ENCODE measurements at places on chromosomes 4 and X.

GRCh38 chr4:86946868-86947500, 12.2 kb downstream of the AFF1 start:
- DNase-seq, result no peak

DNA sequence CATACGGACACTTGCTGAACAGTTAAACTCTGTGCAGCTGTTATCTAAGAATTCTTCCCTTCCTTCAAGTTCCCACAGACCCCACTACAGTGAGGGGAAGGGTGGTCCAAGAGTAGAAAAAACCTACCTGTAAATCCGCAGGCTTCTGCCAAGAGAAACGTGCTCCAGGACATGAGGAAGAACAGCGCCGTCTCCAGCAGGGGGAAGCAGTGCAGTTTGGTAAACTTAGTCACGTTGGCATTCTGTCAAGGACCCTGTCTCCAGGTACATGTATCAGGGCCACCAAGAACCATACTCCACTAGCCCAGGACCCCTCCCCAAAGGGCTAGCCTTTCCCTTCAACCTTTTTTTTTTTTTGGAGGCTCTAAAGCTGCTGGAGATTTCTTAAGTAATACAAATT, 79.9 kb downstream of the CHST7 start:
- no peak for DNase-seq

DNA sequence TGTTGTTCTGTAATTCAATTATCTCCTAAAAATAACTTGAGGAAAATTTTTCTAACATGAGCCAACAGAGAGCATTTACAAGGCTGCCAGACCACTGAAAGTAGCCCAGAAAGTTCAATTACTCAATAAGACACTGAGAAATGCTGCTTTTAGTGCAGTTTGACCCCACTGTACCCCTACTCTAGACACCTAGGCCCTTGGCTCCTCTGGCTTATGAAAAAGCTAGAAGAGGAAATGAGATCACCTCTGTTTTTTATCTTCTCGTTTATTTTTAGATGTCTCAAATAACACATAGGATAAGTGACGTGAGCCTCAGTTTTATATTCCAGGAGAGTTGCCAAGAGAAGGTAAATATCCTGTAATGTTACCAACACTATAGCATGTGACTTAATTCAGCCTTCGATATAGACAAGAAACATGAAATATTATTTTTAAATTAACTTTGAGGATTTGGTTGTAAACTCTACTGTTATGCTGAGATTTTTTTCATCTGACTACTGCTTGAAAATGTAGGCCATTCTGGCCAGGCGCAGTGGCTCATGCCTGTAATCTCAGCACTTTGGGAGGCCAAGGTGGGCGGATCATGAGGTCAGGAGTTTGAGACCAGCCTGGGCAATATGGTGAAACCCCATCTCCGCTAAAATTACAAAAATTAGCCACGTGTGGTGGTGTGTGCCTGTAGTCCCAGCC, 24.4 kb downstream of the TNIP3 start:
- DNase-seq, result no peak

- no peak for DNase-seq
Observed at GRCh38 chr4:37146260-37146659, 98.3 kb upstream of the NWD2 start.

DNA sequence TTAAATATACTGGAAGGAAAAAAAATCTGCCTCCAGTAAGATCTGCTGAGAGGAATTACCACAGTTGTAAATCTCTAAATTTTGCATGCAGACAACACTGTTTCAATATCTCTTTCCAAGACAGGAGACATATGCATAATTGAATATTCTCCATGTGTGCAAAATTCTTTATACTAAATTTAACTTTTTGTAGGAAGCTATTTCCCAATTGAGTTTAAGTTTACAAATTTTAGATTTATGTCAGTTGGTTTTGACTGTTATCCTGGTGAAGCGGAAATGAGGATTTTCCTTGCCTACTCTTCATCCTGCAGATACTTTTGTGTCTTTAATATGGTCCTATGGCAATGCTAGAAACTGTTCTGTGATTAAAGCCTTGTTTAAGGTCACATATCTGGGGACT, 1352.9 kb downstream of the FSTL5 start:
- DNase-seq, result no peak

DNA sequence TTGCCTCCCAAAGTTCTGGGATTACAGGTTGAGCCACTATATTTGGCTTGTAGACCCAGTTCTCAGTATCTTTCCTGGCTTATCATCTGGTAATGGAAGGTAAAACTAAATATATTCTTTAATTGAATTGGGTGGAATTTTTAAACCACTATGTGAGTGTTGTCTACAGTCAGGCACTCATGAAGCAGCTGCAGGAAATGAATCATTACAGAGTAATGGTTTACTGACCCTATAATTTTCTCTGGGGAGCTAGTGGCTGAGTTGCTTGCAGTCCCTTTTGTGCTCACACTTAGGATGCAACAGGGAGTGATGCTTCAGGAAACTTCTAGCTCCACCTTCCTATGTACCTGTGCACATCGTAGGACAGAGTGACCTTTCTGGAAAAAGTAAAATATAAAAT, 4.1 kb upstream of the UGT2B7 start:
- no peak for DNase-seq

- no peak for DNase-seq
Observed at GRCh38 chrX:68498044-68498507, 775 bp upstream of the YIPF6 start.

- no peak for DNase-seq
Observed at GRCh38 chrX:120751683-120752082, 121.8 kb upstream of the C1GALT1C1 start.

- no peak for DNase-seq
Observed at GRCh38 chrX:10098270-10098713, 58.5 kb upstream of the CLCN4 start.

- DNase-seq, result no peak
Observed at GRCh38 chr4:150540536-150540935, 41.4 kb upstream of the MAB21L2 start.

- no peak for DNase-seq
Observed at GRCh38 chr4:84907145-84907544, 59.3 kb downstream of the WDFY3 start.

DNA sequence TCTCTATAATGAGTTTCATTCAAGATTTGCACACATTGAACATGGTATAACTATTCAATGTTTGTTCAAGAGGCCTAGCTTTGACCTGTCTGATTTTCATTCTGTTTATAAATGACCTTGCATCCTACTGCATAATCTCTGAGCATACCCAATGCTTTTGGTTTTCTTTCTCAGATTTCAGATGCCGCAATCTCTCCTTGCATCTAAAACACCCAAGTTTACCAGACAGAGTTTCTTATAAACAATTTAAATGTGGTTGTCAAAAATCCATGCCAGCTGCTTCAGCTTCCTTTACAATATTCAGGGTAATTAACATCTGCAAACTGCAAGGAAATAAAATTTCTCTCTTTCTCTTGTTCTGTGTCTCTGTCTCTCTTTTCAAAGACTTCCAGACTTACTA, 123.0 kb upstream of the PCDH18 start:
- no peak for DNase-seq

DNA sequence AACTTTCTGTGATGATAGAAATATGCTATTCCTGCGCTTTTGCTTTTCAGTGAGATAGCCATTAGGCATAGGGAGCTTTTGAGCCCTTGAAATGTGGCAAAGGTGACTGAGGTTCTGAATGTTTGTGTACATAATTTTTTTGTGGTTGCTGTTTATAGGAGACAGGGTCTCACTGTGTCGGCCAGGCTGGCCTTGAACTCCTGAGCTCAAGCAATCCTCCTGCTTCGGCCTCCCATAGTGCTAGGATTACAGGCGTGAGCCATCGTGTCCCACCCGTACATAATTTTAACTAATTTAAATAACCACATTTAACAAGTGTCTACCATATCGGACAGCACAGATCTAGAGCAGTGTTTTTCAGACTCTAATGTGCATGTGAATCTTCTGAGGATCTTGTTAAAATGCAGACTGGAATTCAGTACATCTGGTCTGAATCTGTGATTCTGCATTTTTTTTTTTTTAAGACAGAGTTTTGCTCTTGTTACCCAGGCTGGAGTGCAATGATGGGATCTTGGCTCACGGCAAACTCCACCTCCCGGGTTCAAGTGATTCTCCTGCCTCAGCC, 45.3 kb downstream of the CASP6 start:
- DNase-seq, result no peak

- DNase-seq, result no peak
Observed at GRCh38 chr4:98314791-98315565, 53.8 kb downstream of the RAP1GDS1 start.

- no peak for DNase-seq
Observed at GRCh38 chrX:141405853-141406492, 163.7 kb upstream of the SPANXC start.

- DNase-seq, result no peak
Observed at GRCh38 chr4:94957030-94957429, 199.3 kb downstream of the BMPR1B start.

GRCh38 chrX:117936118-117936517, 180.5 kb downstream of the KLHL13 start:
- DNase-seq, result no peak

DNA sequence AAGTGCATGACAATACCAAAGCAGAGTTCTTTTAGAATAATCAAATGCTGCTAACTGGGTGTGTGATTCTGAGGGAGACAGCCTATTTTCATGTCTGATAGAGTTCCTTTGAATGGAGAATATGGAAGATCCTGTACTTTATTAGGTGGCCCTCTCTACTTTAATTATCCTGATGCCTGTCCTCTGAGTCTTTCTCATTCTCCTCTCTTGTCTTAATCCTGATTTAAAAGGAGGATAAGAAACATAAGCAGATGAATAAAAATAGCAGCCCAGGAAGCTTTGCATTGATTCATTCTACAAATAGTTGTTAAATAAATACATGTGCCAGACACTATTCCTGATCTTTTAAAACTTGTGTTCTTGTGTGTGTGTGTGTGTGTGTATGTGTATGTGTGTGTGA, 387.3 kb downstream of the SPRY1 start:
- no peak for DNase-seq

- no peak for DNase-seq
Observed at GRCh38 chr4:79357365-79357764, 31.5 kb upstream of the NAA11 start.

DNA sequence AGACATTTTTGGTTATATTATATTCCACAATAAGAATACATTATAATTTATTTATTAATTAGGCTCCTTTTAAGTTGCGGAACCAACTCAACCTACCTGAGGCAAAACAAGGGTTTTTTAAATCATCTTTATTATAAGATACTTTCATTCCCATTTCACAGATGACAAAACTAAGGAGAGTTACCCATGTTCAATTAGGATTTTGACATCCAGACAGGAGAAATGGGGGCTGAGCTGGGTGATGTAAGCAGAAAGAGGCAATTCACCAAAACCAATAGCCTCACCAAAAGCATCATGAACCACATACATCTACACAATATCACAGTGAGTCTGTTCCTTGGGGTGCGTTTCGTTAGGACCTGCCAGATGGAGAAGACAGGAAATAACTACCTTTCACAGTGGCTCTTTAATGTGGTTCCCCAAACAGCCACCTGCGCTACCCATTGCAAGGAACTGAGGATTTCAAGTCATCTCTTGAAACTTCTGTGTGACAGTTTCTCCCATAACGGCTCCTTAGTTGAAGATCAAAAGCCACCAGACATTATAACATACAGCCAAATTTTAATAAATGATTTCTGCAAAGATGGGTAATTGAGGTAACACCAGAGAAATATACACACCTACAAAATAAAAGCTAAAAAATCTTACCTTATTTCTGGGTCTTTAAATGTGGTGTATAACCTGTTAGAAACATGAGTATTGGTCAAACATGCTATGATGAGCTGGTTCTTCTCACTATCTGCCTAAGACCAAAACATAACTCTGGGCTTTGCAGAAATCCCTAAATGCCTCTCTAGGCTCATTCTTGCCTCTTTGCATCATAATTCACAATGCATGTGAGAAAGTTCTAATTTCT, 190.6 kb upstream of the LEF1 start:
- no peak for DNase-seq

DNA sequence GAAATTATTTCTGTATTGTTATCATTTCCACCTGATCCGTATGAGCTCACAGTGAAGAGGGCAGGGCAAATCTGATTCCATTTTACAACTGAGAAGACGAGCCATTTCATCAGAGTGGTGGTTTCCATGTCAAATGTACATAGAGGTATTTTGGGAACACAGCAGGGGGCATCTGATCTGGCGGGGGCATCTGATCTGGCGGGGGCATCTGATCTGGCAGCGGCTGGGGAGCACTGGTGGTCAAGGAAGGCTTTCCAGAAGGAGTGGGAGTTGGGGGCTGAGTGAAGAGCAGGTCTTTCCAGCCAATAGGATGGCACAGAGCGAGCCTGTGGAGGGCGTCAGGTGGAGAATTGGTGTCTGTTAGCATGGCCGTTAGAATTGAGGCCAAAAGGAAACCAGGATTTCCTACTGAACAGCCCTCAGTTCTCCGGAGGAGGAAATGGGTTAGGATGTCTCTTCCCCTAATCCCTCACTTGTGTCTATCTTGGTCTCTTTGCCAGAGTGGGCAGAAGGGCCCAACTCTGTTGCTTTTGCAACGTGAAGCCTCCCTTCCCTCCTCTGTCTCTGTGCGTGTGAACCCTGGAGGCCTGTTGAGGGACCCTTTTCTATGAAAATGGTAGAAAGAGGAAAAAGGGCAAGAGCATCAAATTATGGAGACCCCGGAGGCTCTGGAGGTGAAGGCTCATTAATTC, 41.3 kb downstream of the RHOH start:
- DNase-seq, result no peak

DNA sequence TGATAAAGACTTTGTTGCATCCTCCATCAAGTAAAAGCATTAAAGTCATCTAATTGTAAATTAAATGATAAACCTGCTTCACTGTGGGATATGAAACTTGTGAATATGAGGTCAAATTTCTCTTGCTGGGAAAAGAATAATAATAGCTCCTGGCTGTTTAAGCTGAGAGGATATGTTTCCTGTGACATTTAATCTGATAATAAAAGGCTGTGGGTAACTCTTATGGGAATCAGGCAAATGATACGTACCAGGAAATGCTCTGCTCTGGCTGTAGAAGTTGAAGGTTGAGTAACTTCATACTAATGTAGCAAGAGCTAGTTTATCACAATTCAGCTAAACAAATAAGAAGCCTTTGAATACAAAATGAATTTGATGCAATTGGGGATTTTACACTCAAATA, 574.6 kb downstream of the RAPGEF2 start:
- DNase-seq, result no peak

GRCh38 chrX:106726485-106727437, at the start of gene RNF128:
Gene RNF128, plus strand, starts transcription at chrX:106726701. Its CDS starts 213 bp downstream, at chrX:106726914.
- no peak for DNase-seq

GRCh38 chrX:72021975-72022374, 109.7 kb downstream of the RTL5 start:
- no peak for DNase-seq

GRCh38 chr4:2406920-2407319, 11.5 kb downstream of the ZFYVE28 start:
- no peak for DNase-seq
